ENCODE measurements at places on chromosomes 5 and 9.
A peak's percentile ranks its signal among the peaks of the same experiment; 100 is the strongest.

- DNase-seq, result no peak
Measured at GRCh38 chr5:50874306-50875001, 208.0 kb downstream of the PARP8 start.

DNA sequence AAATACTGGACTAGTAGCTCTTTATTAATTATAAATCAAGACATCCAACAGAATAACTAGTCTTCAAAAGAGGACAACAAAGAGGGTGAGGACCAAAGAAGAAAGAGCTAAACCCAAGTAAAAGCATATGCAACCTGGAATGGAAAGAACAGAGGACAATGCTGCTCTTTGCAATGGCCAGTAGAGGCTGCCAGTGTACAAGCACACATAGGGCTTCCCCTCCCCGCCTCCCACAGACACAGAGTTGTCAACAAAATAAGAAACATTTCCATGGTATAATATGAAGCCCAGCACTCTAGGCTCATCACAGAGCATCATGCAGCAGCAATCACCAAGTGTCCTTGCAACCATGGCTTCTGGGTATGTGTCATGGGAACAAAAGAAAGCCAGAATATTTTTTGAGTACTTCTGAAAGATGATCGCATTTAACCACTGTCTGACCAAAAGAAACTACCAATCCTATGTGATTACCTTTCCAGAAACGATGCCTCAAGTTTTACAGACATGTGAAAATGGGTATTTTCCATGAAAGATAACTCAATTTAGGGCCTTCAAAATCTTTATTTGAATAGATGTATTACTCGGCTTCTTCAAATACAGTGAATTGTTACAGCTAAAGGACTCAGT is 58.1 kb downstream of the RFX3 start:
- peak; percentile 63 for DNase-seq

DNA sequence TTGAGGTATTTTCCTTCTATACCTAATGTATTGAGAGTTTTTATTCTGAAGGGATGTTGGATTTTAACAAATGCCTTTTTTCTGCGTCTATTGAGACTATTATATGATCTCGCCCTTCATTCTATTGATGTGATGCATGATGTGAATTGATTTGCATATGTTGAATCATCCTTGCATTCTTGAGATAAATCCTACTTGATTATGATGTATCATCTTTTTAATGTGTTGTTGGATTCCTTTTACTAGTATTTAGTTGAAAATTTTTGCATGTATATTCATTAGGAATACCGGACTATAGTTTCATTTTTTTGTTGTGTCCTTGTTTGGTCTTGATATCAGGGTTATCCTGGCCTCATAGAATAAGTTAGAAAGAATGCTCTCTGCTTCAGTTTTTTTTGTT is 169.7 kb downstream of the NPR3 start:
- DNase-seq, result no peak

GRCh38 chr5:66789434-66789833 is 193.2 kb downstream of the MAST4 start:
- no peak for DNase-seq

GRCh38 chr5:35197351-35197750 is 32.9 kb downstream of the PRLR start:
- no peak for DNase-seq

DNA sequence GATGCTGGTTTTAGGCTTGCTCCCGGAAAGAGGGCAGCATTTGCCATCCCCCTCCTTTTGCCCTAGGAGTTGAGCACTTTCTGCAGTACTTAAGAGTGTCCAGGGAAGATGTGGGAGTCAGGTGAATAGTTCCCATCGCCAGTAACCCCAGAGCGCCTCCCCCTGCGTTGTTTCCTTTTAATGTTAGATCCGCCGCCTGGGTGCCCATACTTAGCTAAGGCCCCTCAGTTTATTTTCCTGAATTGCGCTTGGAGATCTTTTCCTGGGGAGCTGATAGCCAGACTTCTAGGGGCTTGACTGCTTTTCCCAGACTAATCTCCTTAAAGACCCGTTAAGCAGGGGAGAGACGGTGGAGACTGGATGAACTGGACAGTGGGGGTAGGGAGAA is 377 bp upstream of the PCDHAC2 start:
- DNase-seq, result no peak
